AG04450 (cell line): ENCODE measurements at places on chromosomes 2 and 18.
A peak's percentile ranks its signal among the peaks of the same experiment; 100 is the strongest.

GRCh38 chr2:42961385-42961811, 169.0 kb upstream of the HAAO start:
- DNase-seq: no peak

DNA sequence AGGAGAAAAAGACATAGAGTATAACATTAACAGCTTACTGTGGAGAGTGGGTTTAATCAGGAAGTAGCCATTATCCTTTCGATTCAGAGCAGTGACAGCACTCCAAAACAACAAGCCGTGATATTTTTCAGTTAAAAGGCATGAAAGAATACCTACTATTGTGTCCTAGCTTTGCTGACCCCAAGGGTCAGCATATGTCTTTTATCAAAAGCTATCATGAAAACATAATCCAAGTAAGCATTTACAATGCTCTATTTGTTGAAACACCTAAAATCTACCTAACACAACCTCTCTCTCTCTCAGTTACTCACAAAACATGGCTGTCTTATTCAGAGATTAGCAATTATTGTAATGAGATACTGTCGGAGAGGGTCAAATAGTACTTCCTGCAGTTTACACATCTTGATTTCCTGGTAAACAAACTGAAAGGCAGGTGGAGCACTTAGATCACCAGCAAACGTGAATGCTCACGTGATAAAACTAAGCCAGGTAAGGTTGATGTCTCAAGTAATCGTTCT, 100.0 kb downstream of the BAZ2B start:
- no peak for DNase-seq

- no peak for DNase-seq
These were observed 145.9 kb downstream of the PIK3C3 start for GRCh38 chr18:42100911-42101310.

GRCh38 chr18:29154196-29154757, 977.3 kb upstream of the CDH2 start:
- no peak for DNase-seq

DNA sequence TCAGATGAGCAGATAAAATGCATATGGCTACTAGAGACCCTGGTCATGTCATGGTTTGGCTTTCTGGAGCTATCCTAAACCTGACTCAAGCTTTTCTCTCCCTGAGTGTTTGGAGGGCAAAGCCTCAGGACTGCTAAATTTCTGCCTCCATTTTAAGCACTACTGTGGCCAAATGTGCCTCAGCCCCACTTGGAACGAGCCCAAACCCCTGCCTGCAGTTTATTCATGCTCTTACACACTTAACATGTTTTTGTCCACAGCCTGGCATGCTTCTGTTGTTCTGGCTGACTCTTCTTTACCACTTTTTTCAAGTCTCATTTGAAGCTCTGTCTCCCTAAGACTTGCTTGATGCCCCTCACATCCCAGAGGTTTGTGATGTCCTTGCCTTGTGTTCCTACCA, 24.7 kb downstream of the MGAT5 start:
- DNase-seq: no peak

DNA sequence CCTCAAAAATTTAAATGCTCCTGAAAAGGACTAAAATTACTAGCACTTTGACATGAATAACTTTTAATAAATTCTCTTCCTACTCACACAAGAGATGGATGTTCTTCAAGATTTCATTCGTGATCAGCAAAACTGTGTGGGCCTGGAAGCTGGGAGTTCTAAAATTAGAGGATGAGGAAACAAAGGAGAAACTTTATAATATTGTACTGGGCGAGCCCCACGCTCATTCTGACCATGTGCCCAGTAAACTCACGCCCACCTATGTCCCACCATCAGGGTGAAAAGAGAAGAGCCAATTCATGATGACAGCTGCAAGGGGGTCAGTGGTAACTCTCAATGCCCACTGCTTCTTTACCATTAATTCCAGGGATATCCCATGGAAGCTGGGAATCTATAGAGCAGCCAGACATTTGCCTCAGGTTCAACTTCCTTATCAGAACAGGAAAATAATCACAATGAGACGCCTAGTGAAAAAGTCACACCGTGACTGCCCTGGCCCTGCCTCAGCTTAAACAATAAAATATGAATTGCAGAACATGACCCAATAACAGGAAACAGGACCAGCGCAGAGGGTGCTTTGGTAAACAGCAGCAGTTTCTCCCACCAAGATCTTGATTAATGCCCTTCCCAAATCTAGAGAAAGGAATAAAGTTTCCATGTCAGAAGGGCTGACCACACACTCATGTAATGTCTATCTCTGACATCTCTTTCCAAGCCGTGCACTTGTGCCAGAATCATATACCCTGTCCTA, 438.6 kb downstream of the TXNL1 start:
- DNase-seq: no peak

DNA sequence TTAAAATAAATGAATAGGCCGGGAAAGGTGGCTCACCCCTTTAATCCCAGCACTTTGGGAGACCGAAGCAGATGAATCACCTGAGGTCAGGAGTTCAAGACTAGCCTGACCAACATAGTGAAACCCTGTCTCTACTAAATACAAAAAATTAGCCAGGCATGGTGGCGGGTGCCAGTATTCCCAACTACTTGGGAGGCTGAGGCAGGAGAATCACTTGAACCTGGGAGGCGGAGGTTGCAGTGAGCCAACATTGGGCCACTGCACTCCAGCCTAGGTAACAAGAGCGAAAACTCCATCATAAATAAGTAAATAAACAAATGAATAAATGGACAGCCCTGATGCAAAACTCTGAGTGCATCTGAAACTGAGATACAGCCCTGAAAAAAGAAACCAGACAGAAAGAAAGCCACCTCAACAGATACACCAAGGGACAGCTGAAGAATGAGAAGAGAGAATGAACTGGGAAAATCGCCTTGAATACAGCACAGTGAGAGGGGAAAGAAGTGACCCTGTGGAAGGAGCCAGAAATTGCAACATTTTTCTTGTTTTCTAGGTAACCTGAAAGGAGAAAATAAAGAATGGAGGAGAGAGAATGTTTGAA, 64.4 kb downstream of the TRABD2A start:
- DNase-seq: no peak

DNA sequence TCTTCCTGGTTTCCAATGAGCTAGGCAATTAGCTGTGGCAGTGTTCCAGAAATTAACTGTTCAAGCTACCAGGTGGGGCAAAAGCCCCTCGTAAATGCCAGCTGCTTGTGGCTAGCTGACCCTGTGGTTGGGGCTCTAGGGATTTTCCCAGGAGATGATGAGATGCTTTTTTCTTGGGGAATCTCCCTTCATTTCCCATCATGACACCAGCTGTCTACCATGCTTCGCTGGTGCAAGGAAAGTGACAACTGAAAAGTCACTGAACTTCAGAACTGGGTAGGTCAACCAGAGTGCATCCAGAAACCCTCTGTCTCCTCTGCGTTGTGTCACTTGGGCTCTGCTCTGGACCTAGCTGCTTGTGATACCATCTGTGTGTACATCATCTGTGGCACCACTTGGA, 386.5 kb upstream of the DCC start:
- DNase-seq: no peak

DNA sequence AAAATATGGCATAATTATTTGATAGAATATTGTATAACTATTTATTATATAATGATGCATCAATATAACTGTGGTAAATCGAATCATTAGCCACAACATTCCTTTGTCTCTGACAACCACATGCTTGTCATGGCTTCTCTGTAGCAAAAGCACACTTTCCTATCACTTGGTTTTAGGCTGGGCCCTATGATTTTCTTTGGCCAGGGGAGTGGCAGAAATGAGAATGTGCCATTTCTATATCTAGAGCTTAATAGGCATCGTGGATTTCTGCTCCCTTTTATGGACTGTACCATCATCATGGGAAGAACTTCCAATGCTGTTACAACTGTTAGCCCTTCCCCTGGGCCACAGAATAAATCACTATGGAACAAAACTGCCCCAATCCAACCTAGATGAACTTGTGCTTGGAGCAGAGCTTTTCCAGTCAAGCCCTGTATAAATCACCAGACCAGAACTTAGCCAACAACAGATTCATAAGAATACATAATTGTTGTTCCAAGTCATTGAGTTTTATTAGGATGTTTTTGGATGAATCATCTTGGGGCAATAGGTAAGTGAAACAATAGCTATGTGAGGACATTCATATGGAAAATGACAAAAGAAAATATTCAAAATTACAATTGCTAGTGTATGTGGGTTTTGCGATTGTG, 715.8 kb downstream of the ERBB4 start:
- no peak for DNase-seq

GRCh38 chr2:10647886-10648605, 41.7 kb downstream of the NOL10 start:
- no peak for DNase-seq

GRCh38 chr2:16568998-16569784, 96.4 kb downstream of the CYRIA start:
- DNase-seq: no peak

DNA sequence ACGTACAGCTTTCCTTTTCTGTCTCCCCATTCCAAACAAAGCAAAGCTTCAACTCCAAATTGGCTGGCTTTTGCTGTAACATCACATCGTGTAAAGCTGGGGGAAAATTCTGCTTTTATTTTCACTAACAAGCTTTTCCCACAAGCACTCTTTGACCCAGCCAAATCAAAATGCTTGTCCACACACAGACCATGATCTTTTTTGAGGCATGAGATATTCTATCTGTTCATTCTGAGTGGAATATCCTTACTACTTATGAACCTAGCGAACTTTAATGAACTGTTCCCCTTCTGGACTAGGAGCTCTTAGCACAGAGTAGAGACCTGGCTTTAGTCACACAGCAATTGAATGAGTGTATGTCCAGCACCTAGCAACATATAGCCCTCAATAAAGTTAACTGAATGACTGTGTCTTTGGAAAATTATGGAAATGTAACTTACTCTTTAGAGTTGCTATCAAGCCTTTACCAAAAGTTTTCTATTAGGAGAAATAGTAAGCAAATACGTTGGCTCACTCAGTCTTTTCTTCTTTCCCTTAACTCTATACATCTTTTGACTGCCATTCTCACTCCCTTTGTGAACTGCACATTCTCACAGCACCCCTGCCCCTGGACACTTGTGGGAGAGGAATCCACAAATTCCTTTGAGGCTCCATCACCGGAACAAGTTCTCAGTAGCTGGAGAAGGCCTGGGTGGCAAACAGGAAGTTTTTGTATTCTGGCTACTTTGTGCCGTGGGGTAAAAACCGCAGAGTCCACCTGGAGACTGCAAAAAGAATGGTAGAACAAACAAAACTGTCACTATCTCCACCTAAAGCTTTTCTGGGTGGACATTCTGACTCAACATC, 1.3 kb upstream of the UBE2E3 start:
- DNase-seq: peak; percentile 49

DNA sequence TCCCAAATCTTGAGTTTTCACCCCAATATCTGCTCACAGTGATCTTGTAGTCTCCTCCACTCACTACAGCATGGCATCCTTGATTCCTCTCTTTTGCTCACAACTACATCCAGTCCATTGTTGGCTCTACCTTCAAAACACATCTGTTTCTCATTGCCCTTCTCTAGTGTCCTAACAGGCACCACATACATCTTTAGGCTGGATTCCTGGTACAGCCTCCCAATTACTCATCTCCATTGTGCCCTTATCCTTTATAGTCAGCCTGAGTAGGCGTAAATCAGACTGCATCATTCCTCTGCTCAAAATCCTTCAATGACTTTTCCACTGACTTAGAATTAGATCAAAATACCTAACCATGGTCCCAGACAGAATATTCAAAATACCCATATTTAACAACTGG, 10.7 kb upstream of the TAF1B start:
- no peak for DNase-seq

DNA sequence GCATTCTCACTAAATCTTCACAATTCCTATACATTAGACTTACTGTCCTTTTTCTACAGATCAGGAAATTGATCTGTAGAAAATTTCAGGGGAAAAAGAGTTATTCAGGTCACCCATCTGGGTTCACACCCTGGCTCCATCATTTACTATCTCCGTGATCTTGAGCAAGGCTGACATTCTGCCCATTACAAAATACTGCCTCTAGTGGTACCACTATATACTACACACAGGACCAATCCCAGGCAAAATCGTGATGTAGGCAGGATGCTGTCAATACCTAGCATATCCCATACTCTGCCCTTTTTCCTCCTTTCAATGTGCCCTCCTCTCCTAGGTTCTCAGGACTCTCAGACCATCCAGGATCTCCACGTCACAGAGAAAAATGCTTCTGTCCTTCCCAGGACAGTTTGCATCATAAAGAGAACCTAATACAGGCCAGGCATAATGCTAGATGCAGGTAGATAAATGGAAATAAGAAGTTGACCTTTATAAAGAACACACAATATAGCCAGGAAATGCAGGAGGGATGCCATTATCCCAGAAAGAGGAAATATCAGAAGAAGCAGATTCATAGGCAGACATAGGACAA, 101.9 kb downstream of the CDH20 start:
- DNase-seq: no peak

- DNase-seq: no peak
These were observed 56.3 kb upstream of the UPP2 start for GRCh38 chr2:158045362-158045761.

GRCh38 chr18:30088238-30089015, 954.1 kb downstream of the DSC3 start:
- no peak for DNase-seq

GRCh38 chr2:35116151-35116550, 1239.4 kb upstream of the CRIM1 start:
- DNase-seq: no peak

DNA sequence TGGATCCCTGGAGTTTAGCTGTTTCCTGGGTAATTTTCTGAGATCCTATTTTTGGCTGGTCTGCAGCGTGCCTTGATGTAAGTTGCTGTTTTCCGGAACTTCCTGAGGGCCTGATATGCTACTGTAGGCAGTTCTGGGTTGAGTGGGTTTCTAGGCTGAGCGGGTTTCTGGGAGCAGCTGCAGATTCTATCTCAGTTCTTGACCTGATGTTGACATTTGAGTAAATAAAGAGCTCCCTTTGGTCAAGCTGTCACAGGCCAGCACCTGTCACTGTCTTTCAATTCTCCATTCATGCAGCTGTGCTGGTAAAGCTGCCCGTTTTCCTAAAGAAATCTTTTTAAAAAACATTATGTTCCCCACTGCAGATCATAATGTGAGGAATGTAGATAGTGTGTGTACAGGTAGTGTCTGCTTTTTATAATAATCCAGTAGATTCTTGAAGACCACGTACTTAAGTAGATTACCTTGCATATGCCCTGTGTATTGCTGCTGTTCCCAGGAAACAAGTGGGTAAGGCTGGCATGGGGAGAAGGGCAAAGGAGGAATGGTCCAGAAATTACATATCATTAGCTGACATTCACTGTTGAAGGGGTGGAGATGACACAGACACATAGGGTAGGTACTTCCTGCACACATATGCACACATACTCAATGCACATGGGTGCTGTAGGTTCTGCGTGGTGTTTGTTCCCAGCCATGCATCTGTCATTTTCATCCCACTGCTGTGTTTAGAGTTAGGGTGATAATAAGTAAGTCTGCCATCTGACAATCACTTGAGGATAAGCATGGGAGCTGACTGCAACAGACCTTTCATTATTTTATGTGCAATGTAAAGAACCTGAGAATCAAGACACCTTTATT, 25.9 kb downstream of the CD28 start:
- DNase-seq: no peak

DNA sequence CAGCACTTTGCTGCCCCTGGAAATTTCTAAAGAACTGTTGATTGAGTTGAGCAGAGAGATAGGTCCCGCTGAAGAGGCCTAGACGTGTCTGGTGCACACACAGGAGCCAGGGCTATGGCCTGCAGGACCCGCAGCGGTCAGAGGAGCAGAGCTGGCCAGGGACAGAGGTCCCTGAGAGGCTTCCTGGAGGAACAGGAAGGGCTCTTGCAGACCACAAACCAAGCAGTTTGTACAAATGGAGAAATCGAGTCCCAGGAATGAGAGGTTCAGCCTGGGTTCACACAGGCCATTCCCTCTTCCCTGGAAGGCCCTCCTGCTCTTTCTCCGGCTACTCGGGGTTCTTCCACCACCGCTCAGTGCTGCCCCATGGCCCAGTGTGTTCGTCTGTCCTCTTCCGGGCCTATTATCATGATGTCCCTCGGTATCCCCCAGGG, 1.2 kb upstream of the BIN1 start:
- no peak for DNase-seq
